ENCODE measurements at places on chromosomes 2 and 18. TPM values are rescaled to one million over a fixed set of nuclear protein-coding genes. Genes with fewer than 3 reads are reported as not detected.

The RAB17 gene
- total RNA-seq, result not detected

The SERPINB7 gene
- 16.1 TPM for total RNA-seq

The RGPD4 gene
- not detected for total RNA-seq

The C18orf63 gene
- not detected for total RNA-seq

The ERFE gene
- 0.58 TPM for total RNA-seq

The HADHB gene
- total RNA-seq, result 95.7 TPM

The GALNT5 gene
- total RNA-seq, result 4.3 TPM

The C2orf92 gene
- total RNA-seq, result 0.35 TPM

The SMYD5 gene
- total RNA-seq, result 24.8 TPM

The FIGN gene
- total RNA-seq, result 0.86 TPM

The SMYD1 gene
- not detected for total RNA-seq

The CD8B2 gene
- not detected for total RNA-seq

The LIPG gene
- 2.9 TPM for total RNA-seq

The NT5C1B gene
- total RNA-seq, result not detected

The IL37 gene
- total RNA-seq, result not detected

The LYPD6 gene
- total RNA-seq, result 4.3 TPM

The UNC80 gene
- total RNA-seq, result not detected

The SERPINB12 gene
- not detected for total RNA-seq

The LYG2 gene
- total RNA-seq, result not detected

The MSH2 gene
- total RNA-seq, result 23.0 TPM

The CYS1 gene
- total RNA-seq, result not detected

The GREB1 gene
- total RNA-seq, result 0.18 TPM

The ATOH8 gene
- 7.4 TPM for total RNA-seq

The SEPTIN10 gene
- 79.8 TPM for total RNA-seq

The ASXL3 gene
- total RNA-seq, result not detected

The ZNF892 gene
- total RNA-seq, result 1.2 TPM

The OR6B2 gene
- not detected for total RNA-seq

The CABLES1 gene
- 0.71 TPM for total RNA-seq

The KIF3C gene
- total RNA-seq, result 13.1 TPM

The CCDC68 gene
- 24.3 TPM for total RNA-seq

The DSG4 gene
- not detected for total RNA-seq

The EFEMP1 gene
- 37.8 TPM for total RNA-seq

The ST8SIA3 gene
- not detected for total RNA-seq

The ADGRF3 gene
- total RNA-seq, result under 0.01 TPM

The TMEM17 gene
- 3.2 TPM for total RNA-seq

The HOXD9 gene
- 5.8 TPM for total RNA-seq

The EMILIN1 gene
- total RNA-seq, result 397 TPM

The UGT1A5 gene
- total RNA-seq, result not detected

The EMILIN2 gene
- 24.8 TPM for total RNA-seq

The SF3B1 gene
- total RNA-seq, result 119 TPM

The EFR3B gene
- total RNA-seq, result 0.18 TPM

The CPO gene
- total RNA-seq, result not detected

The POMC gene
- 4.3 TPM for total RNA-seq

The ABCB11 gene
- not detected for total RNA-seq

The OTOS gene
- not detected for total RNA-seq

The ALK gene
- total RNA-seq, result not detected

The RGPD8 gene
- 1.8 TPM for total RNA-seq

The LCT gene
- not detected for total RNA-seq

All from myometrial cell (primary cell).